ENCODE measurements at places on chromosomes 13 and 19. TPM values are rescaled to one million over a fixed set of nuclear protein-coding genes. Genes with fewer than 3 reads are reported as not detected.

IRGC gene
- total RNA-seq, result not detected

LGALS14 gene
- total RNA-seq, result not detected

DNA sequence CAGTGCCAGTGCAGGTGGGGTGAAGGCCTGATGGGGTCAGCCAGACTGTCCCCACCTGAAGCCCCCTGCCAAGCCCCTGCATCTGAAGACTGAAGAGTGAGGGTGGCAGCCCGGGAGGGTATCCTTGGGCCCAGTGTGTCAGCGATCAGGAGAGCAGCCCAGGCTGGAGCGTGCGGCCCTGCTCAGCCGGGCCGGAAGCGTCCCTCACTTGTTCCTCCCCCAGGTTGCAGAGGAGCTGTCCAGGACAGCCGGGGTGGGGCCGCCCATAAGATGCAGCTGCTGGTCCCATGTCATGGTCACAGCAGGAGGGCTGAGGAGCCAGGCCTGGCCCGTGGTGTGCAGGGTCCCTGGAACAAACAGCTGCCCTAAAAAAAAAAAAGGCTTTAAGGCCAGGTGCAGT is 55.4 kb downstream of the KDM4B start:
- no peak for DNase-seq
- no peaks in the 10 kb centered on the region for H3K27me3 ChIP-seq
- H3K4me1 ChIP-seq, result peaks cover 14% of the 10 kb centered on the region
- no peak overlapping the region for H3K4me3 ChIP-seq
- no peaks in the 10 kb centered on the region for H3K36me3 ChIP-seq
- H3K27ac ChIP-seq, result no peak overlapping the region

CELF5 gene
- total RNA-seq, result 0.57 TPM

FGF21 gene
- total RNA-seq, result not detected

DACH1 gene
- total RNA-seq, result 0.13 TPM

PDX1 gene
- not detected for total RNA-seq

IL4I1 gene
- 47.8 TPM for total RNA-seq

All from T-helper 17 cell (primary cell).